AG04450 (cell line): ENCODE measurements at places on chromosomes 12 and 14. TPM values are rescaled to one million over a fixed set of nuclear protein-coding genes. Genes with fewer than 3 reads are reported as not detected.

DNA sequence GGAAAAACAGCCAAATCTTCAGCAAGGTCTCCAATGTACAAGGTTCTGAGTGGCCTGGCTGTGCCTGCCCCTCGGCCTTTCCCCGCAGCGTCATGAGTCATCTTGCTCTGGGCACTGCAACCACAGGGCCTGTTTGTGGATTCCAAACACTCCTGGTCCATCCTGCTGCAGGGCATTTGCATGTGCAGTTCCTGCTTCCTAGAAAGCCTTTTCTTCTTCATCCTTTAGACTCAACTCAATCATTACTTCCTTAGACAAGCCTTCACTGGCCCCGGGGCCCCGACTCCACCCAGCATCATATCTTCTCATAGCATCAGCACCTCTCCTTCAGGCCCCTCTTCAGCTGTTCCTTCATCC is 101.8 kb upstream of the EGLN3 start:
- no peak for DNase-seq

DNA sequence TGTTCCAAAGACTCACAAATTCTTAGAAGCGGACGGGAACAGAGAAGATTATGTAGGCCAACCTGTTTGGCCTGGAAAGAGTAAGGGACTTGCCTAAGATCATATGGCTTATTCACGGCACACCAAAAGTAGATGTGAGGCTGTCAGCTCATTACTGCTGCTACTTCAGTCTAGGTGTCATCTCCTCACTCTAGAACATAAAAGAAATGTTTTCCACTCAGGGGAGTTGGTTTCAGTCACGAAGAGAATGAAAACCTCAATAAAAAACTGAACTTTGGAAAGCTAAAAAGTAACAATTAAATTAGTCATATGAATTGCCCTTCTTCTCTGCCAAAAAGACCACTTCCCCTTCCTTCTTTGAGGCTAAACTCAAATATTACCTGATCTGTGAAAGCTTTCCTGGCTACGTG is 658 bp upstream of the CEP128 start:
- no peak for DNase-seq

GRCh38 chr12:75870878-75871277 is 160.7 kb downstream of the PHLDA1 start:
- no peak for DNase-seq

DNA sequence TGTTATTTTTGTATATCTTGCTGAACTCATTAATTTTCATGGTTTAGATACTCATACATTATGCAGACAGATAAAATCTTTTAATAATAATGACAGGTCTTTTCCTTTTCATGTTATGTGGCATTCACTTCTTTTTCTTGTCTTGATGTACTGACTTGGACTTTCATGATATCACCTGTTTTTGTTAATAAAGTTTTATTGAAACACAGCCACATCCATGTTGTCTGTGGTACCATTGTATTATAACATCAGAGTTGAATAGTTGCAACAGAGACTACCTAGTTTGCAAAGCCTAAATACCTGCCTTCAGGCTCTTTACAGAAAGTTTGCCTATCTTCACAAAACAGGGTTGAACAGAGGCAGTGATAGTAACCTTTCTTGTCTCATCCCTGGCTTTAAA is 85.1 kb downstream of the RGS6 start:
- DNase-seq: no peak

GRCh38 chr12:83185241-83185640 is 498.5 kb downstream of the TMTC2 start:
- DNase-seq: no peak

GRCh38 chr12:1660304-1661187 is 30.3 kb upstream of the ADIPOR2 start:
- no peak for DNase-seq

- DNase-seq: no peak
These were observed 49.6 kb downstream of the RFLNA start for GRCh38 chr12:124344526-124344925.

GRCh38 chr12:20604408-20605067 is 90.6 kb upstream of the SLCO1C1 start:
- DNase-seq: no peak

DNA sequence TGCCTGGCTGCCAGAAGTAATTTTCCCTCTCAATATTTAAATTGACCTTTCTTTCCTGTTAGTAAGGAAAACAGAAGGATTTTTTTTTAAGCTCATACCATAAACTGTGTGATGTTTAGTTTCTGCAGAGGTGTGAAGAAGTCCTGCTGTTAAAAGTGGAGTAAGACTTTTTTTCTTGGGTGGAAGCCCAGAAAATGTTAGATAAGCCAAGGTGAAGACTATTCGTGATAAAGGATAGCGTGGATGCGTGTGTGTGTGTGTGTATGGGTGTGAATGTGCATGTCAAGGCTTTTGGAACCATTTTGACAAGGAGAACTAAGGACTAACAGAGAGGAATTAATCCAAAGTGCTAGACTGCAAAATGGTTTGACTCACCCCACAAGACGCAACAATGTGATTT is 152.9 kb upstream of the SEL1L start:
- no peak for DNase-seq

DNA sequence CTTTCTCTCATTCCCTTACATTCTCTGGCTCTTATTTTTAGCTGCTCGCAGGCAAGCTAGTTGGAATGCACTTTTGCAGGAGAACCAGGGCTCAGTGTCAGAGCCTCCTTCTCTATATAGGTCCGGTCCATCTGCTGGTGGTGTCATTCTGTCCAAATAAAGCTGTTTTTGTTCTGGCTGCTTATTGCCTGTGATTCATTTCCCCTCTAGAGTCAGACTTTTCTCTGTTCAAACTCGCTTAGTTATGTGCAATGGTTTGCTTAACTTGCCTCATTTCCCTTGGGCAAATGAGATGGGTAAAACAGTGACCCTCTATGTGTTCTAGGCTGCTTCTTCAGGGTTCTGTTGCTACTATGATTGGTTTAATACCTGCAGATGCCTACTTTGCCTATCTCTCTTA is 2.9 kb downstream of the SMARCD1 start:
- DNase-seq: no peak

DNA sequence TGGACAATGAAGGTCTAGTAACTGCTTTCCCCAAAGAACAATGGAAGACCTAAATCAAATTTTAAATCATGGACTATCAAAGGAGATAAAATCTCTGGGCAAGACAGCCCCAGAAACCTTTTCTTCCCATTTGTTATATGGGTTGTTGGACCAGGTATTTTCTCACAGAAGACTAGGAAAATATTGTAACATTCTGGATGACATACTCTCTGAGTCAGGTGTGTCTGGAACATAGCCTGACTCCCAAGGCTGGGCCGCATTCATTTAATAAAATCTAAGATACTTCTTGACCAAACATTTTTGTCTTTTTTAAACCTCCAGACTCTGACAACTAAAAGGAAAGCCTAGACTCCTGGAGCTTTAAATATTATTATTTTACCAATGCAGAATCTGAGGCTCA is 87.9 kb downstream of the ATP23 start:
- no peak for DNase-seq

DNA sequence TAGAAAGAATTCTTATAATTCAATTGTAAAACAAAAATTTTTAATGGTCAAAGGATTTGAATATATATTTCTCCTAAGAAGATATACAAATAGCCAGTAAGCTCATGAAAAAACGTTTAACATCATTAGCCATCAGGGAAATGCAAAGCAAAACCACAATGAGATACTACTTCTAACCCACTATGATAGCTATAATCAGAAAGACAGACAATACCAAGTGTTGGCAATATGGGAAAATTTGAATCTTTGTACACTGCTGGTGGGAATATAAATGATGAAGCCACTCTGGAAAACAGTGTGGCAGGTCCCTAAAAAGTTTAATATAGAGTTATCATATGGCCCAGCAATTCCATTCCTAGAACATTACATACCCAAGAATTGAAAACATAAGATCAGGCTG is 25.4 kb downstream of the RALGAPA1 start:
- no peak for DNase-seq

DNA sequence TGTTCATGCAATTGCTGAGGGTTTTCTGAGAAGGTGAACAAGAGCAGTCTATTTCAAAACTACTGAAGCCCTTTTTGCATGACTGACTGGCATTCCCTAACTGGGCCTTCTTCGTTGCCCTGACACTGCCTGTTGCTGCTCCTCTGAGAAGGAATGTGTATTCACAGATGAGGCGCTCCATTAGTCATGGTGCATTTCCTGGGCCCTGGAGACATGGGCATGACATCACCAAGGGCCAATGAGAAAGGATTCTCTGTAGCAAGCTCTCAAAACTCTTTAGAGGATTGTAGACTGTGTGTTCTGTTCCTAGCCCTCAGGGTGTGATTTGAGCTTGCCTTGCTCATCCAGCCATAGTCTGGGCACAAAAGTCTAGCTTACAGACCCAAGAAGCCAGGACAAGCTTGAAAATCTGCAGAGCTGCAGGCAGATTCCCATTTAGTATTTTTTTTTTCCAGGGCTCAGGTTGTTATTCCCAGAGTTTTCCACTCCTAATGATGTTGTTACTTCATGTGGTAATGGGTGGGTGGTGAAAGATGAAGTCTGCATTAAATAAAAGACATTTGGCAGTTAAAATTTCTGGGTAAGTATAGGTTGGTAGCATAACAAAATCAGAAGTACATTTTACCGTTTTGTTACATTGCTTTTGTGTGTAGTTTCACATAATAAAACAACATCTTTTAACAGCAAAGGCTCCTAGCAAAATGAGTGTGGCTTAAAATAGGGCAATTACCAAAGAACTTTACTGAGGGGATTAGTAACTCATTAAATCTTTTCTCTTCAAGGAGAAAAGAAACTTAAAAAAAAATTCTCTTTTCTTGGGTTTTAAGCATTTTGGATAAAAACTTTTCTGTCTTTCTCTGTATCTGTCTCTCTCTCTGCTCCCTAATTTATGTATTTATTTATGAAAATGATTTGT is 318.4 kb downstream of the RAD51B start:
- peak; percentile 80 for DNase-seq

DNA sequence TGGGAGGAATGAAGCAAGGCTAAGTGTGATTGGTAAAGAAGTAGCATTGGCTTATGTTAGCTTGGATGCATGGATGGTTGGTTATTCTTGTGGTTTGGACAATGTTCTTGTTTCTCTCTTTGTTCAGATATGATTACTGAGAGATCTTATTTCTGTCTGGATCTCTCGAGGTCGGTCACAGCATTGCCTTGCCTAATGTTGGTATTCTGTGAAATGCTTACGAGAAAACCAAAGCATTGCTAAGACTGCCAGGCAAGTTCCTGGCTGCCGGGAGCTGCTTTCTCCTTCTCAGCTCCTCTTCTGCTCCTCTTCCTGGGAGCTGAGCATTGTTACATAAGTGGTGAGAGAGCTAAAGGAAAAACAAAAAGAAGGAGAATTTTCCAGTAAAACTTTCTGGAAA is 7.4 kb upstream of the RND1 start:
- DNase-seq: no peak

- DNase-seq: no peak
These were observed 1445.8 kb upstream of the FLRT2 start for GRCh38 chr14:84084056-84084630.

GRCh38 chr14:86203843-86204242 is 673.9 kb downstream of the FLRT2 start:
- no peak for DNase-seq

GRCh38 chr12:92136026-92136730 is 9.5 kb downstream of the BTG1 start:
- DNase-seq: no peak

GRCh38 chr12:122721057-122721545 is 4.5 kb upstream of the HCAR3 start:
- DNase-seq: no peak

GRCh38 chr14:57314396-57315089 is 45.8 kb downstream of the AP5M1 start:
- DNase-seq: no peak

- DNase-seq: no peak
These were observed 615.4 kb downstream of the SLC16A7 start for GRCh38 chr12:60211244-60211643.

- no peak for DNase-seq
These were observed 4.0 kb upstream of the SYCP3 start for GRCh38 chr12:101743242-101743641.

DNA sequence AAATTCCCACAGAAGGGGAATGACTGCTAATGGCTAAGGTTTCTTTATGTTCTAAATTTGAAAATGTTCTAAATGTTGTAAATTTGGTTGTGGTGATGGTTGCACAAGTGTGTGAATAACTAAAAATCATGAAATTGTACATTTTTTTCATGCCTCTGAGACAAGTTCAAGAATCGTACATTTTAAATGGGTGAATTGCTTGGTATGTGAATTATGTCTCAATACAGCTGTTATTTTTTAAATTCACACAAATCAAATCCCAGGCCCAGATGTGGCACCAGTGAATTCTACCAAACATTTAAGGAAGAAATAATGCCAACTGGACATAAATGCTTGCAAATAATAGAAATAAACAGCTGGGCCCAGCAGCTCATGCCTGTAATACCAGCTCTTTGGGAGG is 28.6 kb upstream of the RND1 start:
- DNase-seq: no peak

- DNase-seq: no peak
These were observed 10.2 kb downstream of the GNG2 start for GRCh38 chr14:51870606-51871005.

GRCh38 chr12:2049604-2050540 is 2.9 kb upstream of the CACNA1C start:
- no peak for DNase-seq

DNA sequence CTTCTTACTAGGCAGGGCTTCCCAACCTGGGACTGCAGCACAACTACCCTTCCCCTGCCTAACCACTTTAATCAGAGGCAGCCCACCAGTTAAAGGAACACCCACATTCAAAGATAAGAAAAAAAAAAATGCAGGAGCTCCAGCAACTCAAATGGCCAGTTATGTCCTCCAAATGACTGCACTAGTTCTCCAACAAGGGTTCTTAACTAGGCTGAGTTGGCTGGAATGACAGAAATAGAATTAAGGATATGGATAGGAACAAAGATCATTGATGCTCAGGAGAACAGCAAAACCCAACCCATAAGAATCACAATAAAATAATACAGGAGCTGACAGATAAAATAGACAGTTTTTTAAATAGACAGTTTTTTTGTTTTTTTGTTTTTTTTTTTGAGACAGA is 154.2 kb downstream of the PLCZ1 start:
- DNase-seq: no peak

- DNase-seq: no peak
These were observed 5.7 kb upstream of the SLC38A4 start for GRCh38 chr12:46831335-46832129.

- DNase-seq: no peak
These were observed 15.6 kb downstream of the BAG5 start for GRCh38 chr14:103546652-103547454.

- no peak for DNase-seq
These were observed 219.0 kb downstream of the NTF3 start for GRCh38 chr12:5650829-5651461.

- DNase-seq: no peak
These were observed 7.1 kb upstream of the SMUG1 start for GRCh38 chr12:54195737-54196347.

The RBP5 gene
- polyA plus RNA-seq: 0.25 and 0.36 TPM in 2 replicates

The SAMD15 gene
- polyA plus RNA-seq: 0.66 and 0.72 TPM in 2 replicates

The BDKRB1 gene
- polyA plus RNA-seq: 160 and 215 TPM in 2 replicates

The SIX1 gene
- 25.6 and 26.9 TPM in 2 replicates for polyA plus RNA-seq

The KLRF1 gene
- not detected in 2 replicates for polyA plus RNA-seq

The HSPB8 gene
- polyA plus RNA-seq: 27.1 and 34.3 TPM in 2 replicates

The WDR20 gene
- polyA plus RNA-seq: 14.2 and 16.6 TPM in 2 replicates

The ART4 gene
- polyA plus RNA-seq: not detected in 2 replicates

The SRRM4 gene
- not detected in 2 replicates for polyA plus RNA-seq

The GUCY2C gene
- not detected in 2 replicates for polyA plus RNA-seq

The OR5AU1 gene
- polyA plus RNA-seq: not detected in 2 replicates

The AMN gene
- polyA plus RNA-seq: 0.06 TPM in 2 replicates

The SLC6A13 gene
- not detected in 2 replicates for polyA plus RNA-seq

The GPRC5A gene
- 117 and 118 TPM in 2 replicates for polyA plus RNA-seq

The CIDEB gene
- 0.31 and 0.48 TPM in 2 replicates for polyA plus RNA-seq

The GPRC5D gene
- polyA plus RNA-seq: not detected in 2 replicates

The YY1 gene
- polyA plus RNA-seq: 38.0 and 45.6 TPM in 2 replicates

The PMEL gene
- 1.6 and 2.2 TPM in 2 replicates for polyA plus RNA-seq

The ADAMTS20 gene
- polyA plus RNA-seq: not detected in 2 replicates

The DCN gene
- 4,192 and 4,723 TPM in 2 replicates for polyA plus RNA-seq

The GLIPR1L1 gene
- polyA plus RNA-seq: not detected in 2 replicates
